ENCODE measurements at places on chromosomes 4 and X.
A peak's percentile ranks its signal among the peaks of the same experiment; 100 is the strongest.

DNA sequence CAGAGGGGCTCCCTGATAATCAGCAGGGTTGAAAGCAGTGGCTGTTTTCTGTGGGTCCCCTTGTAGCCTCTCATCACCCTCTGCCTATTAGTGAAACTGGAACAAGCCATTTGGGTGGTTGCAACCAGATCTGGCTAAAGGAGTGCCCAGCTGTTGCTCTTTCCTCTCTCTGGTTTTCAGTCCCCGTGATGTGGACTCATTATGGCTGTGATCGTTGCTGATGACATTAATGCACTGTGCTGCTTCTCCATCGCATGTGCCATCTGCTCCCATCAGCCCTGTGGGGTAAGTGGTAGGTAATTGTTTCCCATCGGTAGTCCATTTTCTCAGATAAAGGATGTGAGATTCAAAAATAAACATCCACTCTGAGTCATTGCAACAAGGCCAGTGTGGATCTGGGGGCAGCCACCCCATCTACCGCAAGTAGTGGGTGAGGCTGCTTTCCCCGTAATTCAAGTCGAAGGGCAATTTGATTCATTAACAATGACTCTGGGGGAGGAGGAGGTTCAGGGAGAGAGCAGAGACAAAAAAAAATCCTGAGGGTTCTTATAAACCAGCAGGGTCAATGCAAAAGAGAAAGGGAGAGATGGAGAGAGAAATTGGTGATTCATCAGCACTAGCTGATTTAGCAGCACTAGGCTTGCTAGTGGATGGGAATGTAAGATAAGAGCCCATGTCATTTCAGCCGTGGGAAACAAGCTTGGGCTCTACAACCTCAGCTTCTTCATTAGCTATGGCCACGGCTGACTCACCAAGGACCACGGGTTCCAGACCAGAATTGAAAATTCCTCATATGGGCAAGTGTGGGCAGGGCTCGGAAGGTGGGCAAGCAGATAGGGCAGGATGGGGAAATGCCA lies 357.8 kb downstream of the MID1IP1 start:
- peak; percentile 71 for DNase-seq

- DNase-seq, result no peak
These were observed 179.9 kb downstream of the AR start for GRCh38 chrX:67723580-67724351.

GRCh38 chr4:1683736-1684505 lies at the start of gene FAM53A:
Gene FAM53A (minus strand): TSS chr4:1684313. CDS start chr4:1668741, 15,572 bp downstream.
- peak; percentile 74 for DNase-seq

GRCh38 chr4:80128941-80129340 lies 55.9 kb upstream of the ANTXR2 start:
- no peak for DNase-seq

DNA sequence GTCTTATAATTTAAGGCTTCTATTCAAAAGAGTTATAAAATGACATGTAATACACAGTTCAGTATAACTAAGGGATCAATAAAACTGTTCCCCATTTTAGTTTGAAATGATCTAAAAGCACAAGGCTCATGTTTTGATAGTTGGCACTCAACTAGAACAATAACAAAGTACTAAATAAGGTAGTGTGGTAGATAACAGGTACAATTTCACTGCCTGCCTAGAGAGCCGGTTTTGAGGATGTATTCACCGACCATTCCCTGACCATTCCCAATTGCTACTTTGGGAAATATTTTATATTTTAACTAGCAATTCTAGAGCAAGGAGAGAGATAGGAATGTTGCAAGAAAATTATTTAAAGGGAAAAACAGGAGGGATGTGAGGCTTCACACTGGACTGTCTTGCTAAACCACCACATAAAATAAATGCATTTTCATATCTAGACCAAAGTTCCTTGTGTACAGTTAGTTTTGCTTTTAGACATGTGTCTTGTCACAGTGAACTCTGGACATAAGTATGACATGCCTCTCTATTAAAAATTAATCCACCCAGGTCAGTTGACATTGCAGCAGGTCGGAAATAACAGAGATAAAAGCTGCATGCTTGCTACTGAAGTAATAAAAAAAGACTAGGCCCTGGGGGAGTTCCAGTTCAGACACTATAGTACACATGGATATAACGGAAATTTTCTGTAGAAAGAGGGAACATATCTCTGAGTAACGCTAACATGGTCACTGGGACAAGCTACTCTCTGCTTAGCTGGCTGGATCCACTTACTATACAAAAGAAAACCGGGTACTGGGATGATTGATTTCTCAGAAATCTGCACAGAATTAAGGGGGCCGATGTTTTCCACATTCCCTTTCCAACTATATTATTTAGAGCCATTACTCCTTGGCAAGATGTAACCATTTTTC lies 56.3 kb upstream of the NAP1L5 start:
- DNase-seq, result no peak

- no peak for DNase-seq
These were observed 636 bp downstream of the BCOR start for GRCh38 chrX:40097141-40097503.

DNA sequence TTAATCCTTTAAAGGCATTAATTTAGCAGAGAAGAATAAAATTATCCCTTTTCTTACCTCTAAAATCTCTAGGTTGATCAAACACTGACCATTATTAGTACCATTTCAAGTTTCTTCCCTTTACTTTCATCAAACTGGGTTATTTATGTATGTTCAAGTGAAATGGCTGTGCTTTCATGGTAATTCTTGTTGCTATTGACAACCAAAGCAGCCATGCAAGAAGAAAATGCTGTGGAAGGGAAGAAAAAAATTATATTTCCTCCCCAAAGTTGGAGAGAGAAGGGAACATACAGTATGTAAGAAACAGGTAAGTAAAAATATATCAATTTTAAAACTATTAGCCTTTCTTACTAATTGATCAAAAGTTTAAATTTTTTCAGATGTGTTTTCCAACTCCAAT lies 16.2 kb downstream of the NPNT start:
- DNase-seq, result no peak

GRCh38 chr4:56630876-56631666 lies 50.0 kb downstream of the HOPX start:
- no peak for DNase-seq

DNA sequence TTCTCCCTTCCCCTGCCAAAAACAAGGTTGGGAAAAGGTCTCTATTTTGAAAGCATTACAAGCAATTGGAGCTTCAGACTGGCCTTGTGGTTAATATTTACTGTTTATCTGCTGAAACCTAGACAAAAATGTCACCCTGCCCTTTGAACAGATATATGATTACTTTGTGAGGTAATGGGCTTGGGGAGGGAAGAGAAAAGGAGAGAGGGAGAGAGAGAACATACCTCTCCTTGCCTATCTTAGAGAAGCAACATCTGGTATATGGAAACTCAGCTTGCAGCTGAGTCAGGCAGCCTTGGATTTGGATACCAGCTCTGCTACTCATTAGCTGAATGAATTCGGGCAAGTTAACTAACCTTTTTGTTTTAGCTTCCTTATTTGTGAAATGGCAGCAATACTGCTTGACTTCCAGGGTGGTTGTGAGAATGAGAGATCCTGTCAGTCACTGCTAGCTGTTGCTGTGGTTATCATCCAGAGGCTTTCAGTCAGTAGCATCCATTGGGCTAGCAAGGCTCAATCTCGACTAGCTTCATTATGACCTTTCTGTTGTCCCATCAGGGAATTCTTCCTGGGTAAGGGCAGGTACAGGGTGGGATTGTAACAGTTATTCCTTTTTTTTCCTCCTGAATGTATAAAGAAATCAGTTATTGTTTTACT lies 41.1 kb downstream of the ZFX start:
- no peak for DNase-seq

DNA sequence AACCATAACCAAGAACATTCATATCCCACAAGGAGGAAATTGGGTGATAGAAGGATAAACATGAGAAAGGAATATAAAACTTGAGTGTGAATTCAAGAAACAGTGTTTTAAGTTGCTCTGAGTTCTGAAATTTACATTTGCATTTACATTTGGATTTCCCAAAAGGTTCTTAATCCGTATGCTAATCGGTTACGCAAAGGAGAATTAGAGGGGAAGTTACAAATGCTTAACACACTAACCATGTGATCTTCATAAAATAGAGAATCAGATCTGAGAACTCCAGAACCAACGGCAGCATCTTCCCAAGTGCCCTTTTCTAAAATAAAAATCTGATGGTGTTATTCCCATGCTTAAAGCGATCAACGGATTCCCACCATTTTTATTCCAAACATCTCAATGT lies 48.0 kb downstream of the PROM1 start:
- no peak for DNase-seq

DNA sequence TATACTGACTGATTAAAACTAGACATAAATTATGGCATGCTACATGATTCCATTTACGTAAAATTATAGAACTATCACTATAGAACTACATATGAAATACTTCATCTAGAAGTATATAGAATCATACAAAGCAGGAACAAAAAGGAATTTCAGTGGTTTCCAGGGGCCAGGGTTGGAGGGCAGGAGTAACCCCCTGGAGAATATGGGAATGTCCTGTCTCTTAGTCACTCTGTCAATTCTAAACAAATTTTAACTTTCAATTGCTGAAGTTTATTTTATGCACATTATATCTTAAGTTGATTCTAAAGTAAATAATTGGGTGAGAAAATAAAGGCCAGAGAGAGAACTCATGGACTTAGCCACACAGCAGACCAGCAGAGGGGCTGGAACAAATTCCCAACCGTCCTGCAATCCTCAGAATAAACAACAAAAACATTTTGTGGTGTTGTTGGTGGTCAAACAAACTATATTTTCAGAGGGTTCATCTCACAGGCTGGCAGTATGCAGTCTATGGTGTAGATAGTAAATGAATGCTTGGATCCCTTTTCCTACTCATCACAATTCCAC lies 476.9 kb upstream of the SLIT2 start:
- DNase-seq, result no peak

DNA sequence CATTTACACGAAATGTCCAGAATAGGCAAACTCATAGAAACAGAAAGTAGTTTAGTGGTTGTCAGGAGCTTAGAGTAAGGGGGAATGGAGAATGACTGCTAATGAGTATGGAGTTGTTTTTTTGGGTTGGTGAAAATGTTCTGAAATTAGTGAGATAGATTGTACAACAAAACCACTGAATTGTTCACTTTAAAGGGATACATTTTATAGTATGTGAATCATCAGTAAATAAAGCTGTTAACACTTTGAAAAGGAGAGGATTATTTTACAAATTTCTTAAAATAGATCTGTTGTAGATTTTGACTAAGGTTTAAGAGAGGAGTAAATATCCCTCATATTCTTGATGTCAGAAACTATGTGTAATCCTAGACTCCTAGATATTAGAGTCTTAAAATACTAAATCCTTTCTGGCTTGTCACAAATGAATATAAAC lies 82.7 kb downstream of the RAPGEF2 start:
- no peak for DNase-seq

GRCh38 chr4:79042079-79042674 lies 102.9 kb upstream of the PAQR3 start:
- peak; percentile 31 for DNase-seq

GRCh38 chr4:129254526-129254925 lies 158.6 kb downstream of the C4orf33 start:
- DNase-seq, result no peak

GRCh38 chr4:80196922-80197573 lies at the start of gene PRDM8:
Gene PRDM8 (plus strand): TSS chr4:80197503. CDS start chr4:80200081, 2,578 bp downstream.
- DNase-seq, result peak; percentile 69

DNA sequence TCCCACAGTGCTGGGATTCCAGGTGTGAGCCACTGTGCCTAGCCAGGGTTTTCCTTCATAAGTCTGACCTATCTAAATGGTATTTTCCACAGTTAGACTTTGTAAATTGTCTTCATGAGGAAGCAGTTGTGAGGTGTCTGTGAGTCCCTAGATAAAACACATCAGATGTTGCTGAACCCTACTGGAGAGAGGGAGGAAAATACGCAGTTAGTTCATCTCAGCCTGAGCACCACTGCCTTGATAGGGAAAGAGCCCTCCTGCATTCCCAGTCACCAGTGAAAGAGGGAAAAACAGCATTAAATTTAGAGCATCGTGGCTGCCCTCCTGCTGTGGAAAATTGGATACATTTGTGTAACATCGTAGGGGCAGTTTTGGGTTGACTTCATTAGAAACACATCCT lies 31.7 kb upstream of the CLDN34 start:
- no peak for DNase-seq

DNA sequence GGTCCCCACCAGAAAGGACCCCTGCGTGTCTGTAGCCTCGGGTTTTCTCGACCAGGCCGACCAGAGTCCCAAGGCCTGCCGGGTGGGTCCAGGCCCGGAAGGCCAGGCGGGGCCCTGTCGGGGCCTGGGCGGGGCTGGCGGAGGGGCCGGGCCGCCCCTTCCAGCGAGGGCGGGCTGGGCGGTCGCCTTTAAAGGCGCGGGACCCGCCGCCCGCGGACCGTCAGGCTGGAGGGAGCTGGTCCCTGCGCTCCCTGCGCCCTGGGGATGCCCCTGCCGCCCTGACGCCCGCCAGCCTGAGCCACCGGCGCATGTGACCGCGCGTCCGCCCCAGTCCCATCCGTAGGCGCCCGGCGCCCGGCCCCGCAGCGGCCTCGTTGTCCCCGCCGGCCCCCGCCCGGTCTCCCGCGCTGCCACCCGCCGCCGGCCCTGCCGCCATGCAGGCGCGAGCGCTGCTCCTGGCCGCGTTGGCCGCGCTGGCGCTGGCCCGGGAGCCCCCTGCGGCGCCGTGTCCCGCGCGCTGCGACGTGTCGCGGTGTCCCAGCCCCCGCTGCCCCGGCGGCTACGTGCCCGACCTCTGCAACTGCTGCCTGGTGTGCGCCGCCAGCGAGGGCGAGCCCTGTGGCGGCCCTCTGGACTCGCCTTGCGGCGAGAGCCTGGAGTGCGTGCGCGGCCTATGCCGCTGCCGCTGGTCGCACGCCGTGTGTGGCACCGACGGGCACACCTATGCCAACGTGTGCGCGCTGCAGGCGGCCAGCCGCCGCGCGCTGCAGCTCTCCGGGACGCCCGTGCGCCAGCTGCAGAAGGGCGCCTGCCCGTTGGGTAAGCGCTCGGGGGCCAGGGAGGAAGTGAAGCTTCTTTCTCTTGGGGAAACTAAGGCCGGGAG lies at the start of gene HTRA3:
TSS of gene HTRA3 (plus strand) at position 220 of the 883 bp plus-strand sequence. CDS start at position 435, 215 bp downstream.
- DNase-seq, result no peak

- DNase-seq, result no peak
These were observed 224.6 kb downstream of the SOWAHB start for GRCh38 chr4:76673362-76673761.

DNA sequence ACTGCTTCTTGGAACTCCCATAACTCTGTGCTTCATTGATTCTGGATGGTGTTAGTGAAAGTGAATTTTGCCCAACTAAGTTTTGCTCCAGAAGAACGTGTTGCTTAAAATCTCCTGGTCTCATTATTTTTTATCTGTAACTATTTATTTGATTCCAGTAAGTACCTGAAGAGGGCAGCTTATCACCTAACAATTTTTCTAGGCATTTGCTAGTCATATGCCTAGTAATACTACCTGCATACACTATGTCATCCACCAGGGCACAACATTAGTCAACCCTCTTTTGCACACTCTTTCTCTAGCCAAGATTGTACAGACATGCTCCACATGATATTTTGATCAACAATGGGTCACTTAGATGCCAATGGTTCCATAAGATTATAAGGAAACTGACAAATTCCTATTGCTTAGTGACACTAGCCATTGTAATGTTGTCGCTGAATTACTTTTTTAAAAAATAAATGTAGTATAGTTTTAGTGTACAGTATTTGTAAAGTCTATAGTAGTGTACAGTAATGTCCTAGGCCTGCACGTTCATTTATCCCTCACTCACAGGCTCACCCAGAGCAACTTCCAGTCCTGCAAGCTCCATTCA lies 499.9 kb upstream of the AADAT start:
- no peak for DNase-seq

Measured in NCI-H2171 (cell line).